ENCODE measurements at places on chromosomes 3 and 15. TPM values are rescaled to one million over a fixed set of nuclear protein-coding genes. Genes with fewer than 3 reads are reported as not detected.
A peak's percentile ranks its signal among the peaks of the same experiment; 100 is the strongest.

Gene RTP1
- total RNA-seq: not detected

Gene MYL3
- total RNA-seq: not detected

Gene EFHB
- total RNA-seq: 1.5 TPM

Gene FRG2C
- total RNA-seq: not detected

DNA sequence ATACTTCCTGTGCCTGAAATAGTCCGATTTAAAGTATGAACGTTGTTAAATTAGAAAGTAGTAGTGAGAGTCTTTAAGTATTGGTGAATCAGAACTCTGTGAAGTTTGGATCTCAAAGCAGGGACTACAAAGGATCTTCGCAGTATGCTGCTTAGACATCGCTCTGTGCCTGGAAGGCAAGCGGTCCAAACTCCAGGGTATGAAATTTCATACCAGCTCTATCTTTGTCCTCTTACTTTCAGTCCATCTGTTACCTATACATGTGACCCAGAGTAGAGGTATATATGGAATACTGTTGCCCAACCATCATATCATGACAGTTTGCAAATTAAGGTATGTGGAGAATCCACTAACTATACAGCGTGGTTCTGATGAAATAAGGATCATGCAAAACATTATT, 34.5 kb downstream of the VPS8 start:
- DNase-seq: no peak

- DNase-seq: no peak
Observed at GRCh38 chr3:45782381-45782780, 14.0 kb downstream of the SLC6A20 start.

Gene NME9
- not detected for total RNA-seq

GRCh38 chr3:10857235-10857634, 41.2 kb downstream of the SLC6A11 start:
- no peak for DNase-seq

Gene KLHL40
- not detected for total RNA-seq

DNA sequence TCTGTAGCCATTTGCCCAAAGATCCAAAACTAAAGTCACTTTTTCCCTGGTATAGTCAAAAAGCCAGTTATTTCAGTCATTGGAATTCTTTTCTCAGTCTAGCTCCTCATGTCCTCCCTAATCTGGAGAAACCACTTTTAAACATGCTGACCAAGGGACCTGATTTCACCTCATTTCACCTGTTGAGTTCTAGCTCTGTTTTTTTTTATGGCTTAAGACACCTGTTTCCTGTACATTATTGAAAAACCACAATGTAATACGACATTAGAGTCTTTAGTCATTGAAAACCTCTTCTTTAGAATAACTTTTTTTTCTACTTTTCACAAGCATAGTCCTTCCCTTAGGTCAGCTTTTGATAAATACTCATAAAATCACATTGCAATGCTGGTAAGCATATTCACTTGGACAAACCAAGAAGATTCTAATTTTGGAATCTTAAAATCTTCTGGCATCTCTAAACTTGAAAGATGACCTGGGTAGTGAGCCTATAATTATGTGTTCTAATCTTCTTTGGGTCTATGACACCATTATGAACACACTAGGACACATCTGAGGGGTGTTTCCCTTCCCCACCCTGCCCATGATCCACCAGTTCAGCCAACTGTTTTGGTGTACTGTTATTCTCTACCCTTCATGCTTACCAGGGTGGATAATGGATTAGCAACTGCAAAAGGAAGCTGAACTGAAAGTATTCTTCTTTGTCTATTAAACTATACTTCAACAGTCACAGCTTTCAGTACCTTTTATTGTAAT, 103.5 kb upstream of the FXR1 start:
- DNase-seq: no peak

DNA sequence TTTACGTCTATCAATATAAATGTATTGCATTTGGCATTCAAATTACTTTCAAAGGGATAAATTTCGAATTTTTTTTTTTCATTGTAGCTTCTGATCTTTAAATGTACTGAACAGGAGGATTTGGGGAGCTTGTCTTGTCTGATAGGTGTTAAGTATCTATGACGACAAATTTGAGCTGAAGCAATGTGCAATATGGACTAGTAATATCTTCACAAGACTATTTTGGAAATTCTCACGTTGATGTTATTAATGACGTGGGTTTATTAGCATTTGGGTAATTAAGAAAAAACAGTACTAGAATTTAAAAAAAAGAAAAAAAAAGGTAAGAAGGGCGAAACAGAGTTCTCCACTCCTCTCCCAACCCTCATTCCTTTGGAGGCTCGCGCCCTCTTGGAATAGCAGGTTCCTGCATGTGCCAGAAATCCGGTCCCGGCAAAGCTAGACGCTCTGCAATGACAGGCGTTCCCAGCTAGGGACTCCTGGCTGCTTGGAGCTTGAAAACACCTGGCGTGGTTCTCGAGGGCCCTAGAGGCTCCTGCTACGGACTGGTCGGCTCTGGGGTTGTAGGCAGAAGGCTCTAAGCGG, 648 bp upstream of the P2RY1 start:
- DNase-seq: no peak

DNA sequence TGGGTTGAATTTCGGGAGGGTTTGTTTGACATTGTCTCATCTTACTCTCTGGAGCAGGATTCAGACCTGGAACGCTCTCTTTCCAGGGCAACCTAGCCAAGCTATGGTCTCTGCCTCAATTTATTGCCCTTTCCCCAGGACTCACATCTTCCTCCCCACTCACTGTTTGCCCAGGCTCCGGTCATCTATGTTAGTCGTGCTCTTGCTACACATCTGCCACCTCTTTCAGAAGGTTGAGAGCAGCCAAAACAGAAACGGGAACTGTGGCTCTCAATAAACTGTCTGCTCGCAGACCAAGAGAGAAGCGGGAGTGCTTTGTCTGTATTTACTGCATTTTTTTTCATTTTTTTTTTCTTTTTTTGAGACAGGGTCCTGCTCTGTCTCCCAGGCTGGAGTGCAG, 81.6 kb downstream of the ST6GAL1 start:
- no peak for DNase-seq

DNA sequence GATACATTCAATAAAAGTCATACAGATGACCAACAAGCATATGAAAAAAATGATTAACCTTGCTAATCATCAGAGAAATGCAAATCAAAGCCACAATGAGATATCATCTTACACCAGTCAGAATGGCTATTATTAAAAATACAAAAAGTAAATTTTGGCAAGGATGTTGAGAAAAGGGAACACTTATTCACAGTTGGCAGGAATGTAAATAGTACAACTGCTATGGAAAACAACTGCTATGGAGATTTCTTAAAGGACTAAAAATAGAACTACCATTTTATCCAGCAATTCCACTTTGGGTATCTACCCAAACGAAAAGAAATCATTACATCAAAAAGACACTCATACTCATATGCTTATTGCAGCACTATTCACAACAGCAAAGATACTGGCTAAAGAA, 1121.8 kb downstream of the TBL1XR1 start:
- no peak for DNase-seq

GRCh38 chr15:93302080-93302765, 213.2 kb upstream of the RGMA start:
- no peak for DNase-seq

DNA sequence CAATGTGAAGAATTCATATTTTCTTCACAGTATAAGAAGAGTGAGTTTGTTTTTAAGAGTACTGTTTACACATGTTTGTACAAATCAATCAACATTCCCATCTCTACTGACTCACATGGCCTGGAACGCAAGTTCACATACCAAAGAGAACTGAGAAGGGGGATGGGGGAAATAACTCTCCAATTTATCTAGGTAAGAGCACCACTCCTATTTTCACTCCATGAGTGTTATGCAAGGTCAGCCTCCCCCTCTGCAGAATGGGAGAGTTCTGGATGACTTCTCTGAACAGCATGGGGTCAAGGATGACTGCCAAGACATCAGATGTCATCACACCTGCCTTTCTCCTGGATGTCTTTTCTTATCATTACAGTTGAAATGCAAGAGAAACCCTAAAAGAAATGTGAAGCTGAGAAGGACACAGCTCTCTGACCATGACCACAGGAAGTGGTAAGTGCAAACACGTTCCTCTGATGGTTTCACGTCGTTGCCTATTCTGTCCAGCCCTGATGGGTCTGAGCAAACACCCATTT, 95.2 kb downstream of the SEMA6D start:
- DNase-seq: peak; percentile 45

GRCh38 chr15:39084674-39085530, 496.0 kb upstream of the THBS1 start:
- no peak for DNase-seq

DNA sequence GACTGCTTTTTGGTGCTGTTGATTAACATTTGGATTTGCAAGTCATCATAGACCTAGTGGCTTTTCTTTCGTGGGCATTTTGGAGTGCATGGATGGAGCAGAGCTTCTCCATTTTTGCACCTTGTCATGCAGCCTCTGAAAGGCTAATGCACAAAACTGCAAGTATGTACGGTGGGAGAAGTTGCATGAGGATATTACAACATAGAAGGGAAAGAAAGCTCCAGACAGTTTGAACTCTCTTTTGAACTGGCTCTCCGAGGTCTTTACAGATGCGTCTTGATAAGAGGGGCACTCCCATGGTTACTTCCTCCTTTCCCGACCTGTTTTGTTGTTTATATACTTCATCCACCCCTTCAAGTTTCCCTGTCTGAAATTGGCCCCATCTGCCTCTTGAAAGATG, 147.1 kb upstream of the GBE1 start:
- DNase-seq: no peak

DNA sequence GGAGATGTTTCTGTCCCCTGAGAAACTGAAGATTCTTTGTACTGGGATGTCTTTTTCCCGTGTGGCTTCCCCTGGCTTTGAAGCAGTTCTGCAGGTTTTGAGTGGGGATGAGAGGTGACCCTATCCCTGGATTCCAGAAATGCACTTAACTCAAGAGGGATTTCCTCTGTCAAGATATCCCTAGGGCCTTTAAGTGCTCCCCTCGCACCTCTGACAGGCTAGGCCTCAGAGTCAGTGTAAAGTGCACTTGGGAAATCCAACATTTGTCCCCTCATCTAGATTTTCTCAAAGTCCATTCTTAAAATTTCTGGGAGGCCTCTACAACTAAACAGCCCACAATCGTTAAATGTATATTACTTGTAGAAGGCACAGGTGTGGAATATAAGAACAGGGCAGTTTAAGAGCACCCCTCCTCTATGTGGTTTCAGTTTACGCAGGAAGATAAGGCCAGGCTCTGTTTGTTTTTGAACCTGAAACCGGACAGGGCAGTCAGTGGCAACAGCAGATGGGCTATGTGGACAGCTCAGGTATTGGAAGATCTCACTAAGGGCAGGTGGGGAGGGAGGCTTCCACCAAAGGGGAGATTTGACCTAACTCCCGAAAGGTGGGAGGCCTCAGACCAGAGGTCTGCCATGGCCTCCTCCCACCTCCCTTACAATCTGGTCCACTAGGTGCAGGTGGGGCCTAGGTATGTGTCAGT, 4.8 kb downstream of the C3orf52 start:
- peak; percentile 17 for DNase-seq

- DNase-seq: no peak
Observed at GRCh38 chr15:49901996-49902684, 216.9 kb downstream of the ATP8B4 start.

DNA sequence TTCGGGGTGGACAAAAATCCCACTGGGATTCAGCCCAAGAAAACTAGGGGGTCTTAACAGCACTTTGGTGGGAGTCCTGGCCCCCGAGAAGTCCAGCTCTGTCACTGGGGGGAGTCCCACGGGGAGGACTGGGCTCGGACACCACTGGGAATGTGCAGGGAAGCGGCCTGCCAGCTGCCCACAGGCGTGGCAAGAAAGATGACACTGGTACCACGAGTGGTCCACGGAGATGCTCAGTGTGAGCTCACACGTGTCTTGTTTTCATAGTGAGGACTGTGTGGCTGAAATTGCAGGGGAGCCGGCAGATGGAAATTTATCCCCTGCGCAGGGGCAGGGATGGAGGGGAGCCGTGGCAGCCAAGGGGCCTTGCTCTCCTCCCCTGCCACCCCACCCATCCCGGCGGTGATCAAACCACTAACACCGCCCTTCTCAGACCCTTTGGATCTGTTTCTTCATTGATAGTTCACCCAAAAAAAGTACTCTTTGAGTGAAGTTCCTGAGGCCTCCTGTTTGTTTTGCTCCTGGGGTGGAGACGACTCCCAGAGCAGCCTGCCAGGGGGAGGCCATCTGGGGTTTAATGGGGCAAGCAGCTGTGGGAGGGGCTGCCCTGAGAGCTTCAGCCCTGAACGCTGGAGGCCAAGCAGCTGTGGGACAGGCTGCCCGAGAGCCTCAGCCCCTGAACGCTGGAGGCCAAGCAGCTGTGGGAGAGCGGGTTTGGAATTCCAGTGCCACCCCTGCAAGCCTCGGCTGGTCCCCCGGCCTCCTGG, 130.9 kb downstream of the LRRK1 start:
- no peak for DNase-seq

Gene MYRIP
- not detected for total RNA-seq
